Cerebellum (tissue), 4 donors: ENCODE measurements at places on chromosomes 1 and 21. TPM values are rescaled to one million over a fixed set of nuclear protein-coding genes. Genes with fewer than 3 reads are reported as not detected.

DNA sequence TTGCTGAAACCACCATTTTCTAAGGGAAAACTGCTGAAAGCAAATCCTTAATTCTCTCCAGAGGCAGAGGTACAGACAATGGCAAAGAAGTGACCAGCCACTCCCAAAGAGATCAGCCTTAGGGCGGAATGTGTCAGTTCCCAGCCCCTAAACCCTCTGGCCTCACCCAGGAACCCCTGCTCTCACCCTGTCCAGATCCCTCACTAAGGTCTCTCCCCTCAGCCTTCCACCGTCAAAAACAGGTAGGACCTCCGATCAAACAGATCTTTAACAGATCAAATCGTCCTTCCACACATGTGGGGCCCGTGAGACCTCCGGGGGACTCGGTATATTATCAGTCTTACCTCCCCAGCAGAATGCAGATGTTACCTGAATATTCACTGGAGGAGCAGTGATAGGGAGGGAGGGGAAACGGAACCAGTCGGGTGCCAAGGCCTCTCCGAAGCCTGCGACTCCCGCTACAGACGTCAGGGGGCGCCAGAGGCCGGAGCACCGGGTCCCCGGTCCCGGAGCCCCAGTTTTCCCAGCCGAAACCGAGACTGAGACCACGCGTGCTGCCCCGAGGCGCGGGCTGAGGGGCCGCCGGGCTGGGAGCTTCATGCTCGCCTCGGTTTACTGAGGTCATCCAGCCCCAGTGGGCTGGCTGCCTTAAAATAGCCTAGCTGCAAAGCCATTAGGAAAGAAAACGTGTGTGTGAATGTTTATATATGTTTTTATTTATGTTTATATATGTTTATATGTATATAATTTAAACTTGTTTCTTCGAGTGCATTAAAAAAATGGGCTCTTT is 23.6 kb downstream of the GPA33 start:
- DNase-seq: peak; percentile 89

DNA sequence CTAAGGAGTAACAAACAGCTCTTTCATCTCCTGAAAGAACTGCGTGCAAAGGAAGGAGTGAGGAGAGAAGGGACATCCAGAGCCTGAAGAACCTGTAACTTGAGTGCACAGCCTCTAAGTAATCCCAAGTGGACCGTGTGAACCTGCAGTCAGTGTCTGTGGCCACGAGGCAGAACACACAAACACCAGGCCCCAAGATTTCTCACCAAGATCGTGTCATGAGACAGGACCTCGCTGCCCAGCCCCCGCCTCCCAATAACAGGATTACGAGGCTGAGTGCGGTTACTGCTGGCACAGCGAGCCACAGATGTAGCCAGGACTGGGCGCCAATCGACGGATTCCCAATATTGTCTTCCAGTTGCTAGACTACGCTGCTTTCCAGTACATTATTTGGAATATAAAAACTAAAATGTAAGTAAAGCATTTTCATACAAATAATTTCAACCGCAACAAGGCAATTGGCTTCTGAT is 101.3 kb upstream of the SLC25A33 start:
- DNase-seq: no peak

DNA sequence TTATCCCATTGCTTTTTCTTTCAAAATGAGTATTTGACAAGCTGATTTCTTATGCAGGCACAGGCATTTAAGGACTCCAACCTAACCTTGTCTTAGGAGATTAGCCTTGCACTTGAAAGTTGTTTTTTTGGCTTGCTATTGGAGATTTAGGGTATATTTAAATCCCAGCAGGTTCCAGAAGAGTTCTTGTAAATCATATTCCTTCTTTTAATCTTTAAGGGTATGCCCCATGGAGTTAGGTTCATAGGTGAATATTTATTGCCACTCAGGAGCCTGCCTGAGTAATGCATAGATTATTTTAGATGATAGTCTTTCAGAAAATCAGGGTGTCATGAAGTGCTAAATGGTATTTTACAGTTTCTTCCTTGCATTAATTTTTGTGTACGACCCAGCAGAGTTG is 146.5 kb downstream of the PATJ start:
- no peak for DNase-seq

DNA sequence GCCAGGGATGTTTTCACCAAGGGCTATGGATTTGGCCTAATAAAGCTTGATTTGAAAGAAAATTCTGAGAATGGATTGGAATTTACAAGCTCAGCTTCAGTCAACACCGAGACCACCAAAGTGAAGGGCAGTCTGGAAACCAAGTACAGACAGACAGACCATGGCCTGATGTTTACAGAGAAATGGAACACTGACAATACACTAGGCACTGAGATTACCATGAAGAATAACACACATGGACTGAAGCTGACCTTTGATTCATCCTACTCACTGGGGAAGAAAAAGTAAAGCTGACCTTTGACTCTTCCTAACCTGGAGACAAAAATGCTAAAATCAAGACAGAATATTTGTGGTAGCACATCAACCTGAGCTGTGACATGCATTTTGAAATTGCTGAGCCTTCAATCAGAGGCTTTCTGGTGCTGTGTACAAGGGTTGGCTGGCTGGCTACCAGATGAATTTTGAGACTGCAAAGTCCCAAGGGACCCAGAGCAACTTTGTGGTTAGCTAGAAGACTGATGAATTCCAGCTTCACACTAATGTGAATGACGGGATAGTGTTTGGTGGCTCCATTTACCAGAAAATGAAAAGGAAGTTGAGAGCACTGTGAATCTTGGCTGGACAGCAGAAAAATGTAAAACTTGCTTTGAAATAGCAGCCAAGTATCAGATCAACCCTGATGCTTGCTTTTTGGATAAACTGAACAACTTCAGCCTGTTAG is 190.4 kb upstream of the KCTD3 start:
- DNase-seq: no peak

GRCh38 chr1:8077602-8078001 is 51.5 kb upstream of the ERRFI1 start:
- no peak for DNase-seq

GRCh38 chr1:226453015-226453704 is 45.3 kb upstream of the PARP1 start:
- DNase-seq: no peak

- DNase-seq: no peak
Measured at GRCh38 chr1:156747742-156748669, 3.5 kb downstream of the HDGF start.

DNA sequence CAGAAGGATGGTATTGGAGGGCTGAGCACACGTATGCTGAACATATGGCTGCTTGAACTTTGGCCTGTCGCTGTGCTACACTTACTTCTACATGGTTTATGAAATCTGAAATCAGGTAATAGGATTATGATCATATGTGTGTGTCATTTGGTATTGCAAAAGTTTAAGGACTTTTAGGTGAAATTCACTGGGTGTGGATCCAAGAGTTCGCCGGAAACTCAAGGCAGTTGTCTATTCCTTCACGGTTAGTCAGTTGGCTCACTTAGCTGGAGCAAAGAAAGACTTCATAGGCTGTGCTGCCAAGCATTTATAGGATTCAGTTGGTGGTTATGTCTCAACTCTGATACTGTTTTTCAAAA is 927 bp downstream of the UAP1 start:
- DNase-seq: no peak

The TMPRSS2 gene
- 0.27 TPM for total RNA-seq

The SPRR3 gene
- not detected for total RNA-seq

The GSTM1 gene
- total RNA-seq: 5.1 TPM

The DHRS3 gene
- total RNA-seq: 23.6 TPM
